ENCODE measurements at places on chromosomes 5 and 9. TPM values are rescaled to one million over a fixed set of nuclear protein-coding genes. Genes with fewer than 3 reads are reported as not detected.

PCDHGA6 gene
- 0.80 TPM for total RNA-seq

SEMA6A gene
- 0.15 TPM for total RNA-seq

APBA1 gene
- total RNA-seq: 12.8 TPM

TMEM171 gene
- total RNA-seq: not detected

DBH gene
- total RNA-seq: not detected

All from T-helper 1 cell treated with Interleukin-12 subunit alpha and Interleukin-12 subunit beta and Interleukin-4 antibody, amounts not matched to agents 30 ng/mL and 1 ng/mL, for 36 hours (primary cell).